ENCODE measurements at places on chromosomes 7 and 10.

DNA sequence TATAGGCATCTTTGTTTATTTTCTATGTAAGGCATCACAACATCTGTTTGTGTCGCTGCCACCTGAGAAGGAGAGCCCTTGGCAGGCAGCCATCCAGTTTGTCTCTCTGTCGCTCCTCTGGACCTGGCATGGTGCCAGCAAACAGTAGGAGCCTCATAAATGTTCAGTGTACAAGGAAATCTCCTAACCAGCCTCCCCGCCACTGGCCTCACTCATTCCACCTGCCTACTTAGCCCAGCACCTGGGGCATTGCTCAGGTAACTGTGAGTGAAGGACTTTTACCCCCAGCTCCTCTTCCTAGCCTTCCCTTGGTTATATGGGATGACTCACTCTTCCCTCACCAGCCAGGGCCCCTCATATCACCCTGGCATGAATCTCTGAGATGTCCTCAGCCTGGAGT, 61.7 kb upstream of the NPTX2 start:
- H3K27me3 ChIP-seq: no peaks in the 10 kb centered on the region
- H3K36me3 ChIP-seq: no peaks in the 10 kb centered on the region
- H3K4me3 ChIP-seq: no peak overlapping the region
- DNase-seq: no peak
- H3K4me1 ChIP-seq: no peaks in the 10 kb centered on the region
- H3K27ac ChIP-seq: no peak overlapping the region

- peaks cover 15% of the 10 kb centered on the region for H3K36me3 ChIP-seq
- H3K27me3 ChIP-seq: no peaks in the 10 kb centered on the region
- H3K27ac ChIP-seq: peak overlapping the region; percentile 94
- H3K4me3 ChIP-seq: peak overlapping the region; percentile 79
Measured at GRCh38 chr7:922334-923107, 32.0 kb downstream of the ADAP1 start.

GRCh38 chr10:70034232-70034631, 18.4 kb upstream of the MACROH2A2 start:
- H3K27ac ChIP-seq: no peak overlapping the region
- no peaks in the 10 kb centered on the region for H3K4me1 ChIP-seq
- DNase-seq: no peak
- no peak overlapping the region for H3K4me3 ChIP-seq
- H3K36me3 ChIP-seq: no peaks in the 10 kb centered on the region
- H3K27me3 ChIP-seq: peaks cover 5% of the 10 kb centered on the region

- no peaks in the 10 kb centered on the region for H3K4me1 ChIP-seq
- no peaks in the 10 kb centered on the region for H3K36me3 ChIP-seq
- no peaks in the 10 kb centered on the region for H3K27me3 ChIP-seq
- H3K27ac ChIP-seq: no peak overlapping the region
- no peak overlapping the region for H3K4me3 ChIP-seq
- no peak for DNase-seq
Measured at GRCh38 chr7:33459340-33459751, 330.0 kb downstream of the BBS9 start.

GRCh38 chr7:159040912-159041711, 103.6 kb downstream of the VIPR2 start:
- no peak overlapping the region for H3K27ac ChIP-seq
- H3K36me3 ChIP-seq: peaks cover 17% of the 10 kb centered on the region
- no peak overlapping the region for H3K4me3 ChIP-seq
- H3K4me1 ChIP-seq: peaks cover 12% of the 10 kb centered on the region
- no peak for DNase-seq

- H3K36me3 ChIP-seq: no peaks in the 10 kb centered on the region
- H3K27me3 ChIP-seq: peaks cover 2% of the 10 kb centered on the region
- H3K4me3 ChIP-seq: no peak overlapping the region
- H3K4me1 ChIP-seq: no peaks in the 10 kb centered on the region
Measured at GRCh38 chr10:130044067-130045061, 66.3 kb downstream of the C10orf143 start.

DNA sequence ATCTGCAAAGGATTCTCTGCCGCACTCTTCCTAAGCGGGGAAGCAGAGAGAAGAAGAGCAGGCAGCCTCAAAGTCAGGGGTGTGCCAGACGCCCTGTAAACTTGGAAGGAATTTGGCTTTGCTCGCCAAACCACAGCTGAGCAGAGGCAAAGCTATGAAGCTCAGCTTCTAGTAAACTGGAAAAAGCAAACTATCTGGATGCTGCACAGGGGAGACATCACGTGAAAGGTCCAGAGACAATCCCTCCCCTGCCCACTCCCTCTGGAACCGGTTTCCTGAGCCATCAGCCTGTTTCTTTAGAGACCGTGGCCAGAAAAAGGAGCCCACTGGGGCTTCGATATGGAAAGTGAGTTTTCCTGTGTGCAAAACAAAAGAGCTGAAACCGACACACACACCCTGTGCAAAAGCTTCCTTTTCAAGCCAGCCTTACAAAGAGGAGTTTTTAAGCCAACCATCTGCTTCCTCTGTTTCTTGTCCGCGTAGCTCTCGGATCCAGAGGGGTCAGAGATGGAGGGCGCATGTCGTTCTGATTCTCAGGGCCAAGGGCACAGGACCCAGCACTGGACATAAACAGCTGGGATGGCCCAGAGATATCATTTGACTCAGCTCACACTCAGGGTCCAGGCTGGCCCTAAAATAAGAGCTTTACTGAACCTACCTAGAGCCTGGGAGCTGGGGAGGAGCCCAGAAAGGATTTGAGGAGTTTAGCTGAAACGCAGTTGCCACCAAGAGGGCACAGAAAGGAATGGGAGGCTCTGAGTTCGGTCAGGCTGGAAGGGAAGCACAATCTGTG, 58.2 kb upstream of the DNAAF5 start:
- no peaks in the 10 kb centered on the region for H3K4me1 ChIP-seq
- DNase-seq: no peak
- peaks cover 8% of the 10 kb centered on the region for H3K36me3 ChIP-seq

- no peak for DNase-seq
- peaks cover 3% of the 10 kb centered on the region for H3K27me3 ChIP-seq
- no peaks in the 10 kb centered on the region for H3K36me3 ChIP-seq
- H3K4me1 ChIP-seq: no peaks in the 10 kb centered on the region
- H3K27ac ChIP-seq: no peak overlapping the region
- H3K4me3 ChIP-seq: no peak overlapping the region
Measured at GRCh38 chr10:80588546-80588945, 50.8 kb downstream of the SH2D4B start.

DNA sequence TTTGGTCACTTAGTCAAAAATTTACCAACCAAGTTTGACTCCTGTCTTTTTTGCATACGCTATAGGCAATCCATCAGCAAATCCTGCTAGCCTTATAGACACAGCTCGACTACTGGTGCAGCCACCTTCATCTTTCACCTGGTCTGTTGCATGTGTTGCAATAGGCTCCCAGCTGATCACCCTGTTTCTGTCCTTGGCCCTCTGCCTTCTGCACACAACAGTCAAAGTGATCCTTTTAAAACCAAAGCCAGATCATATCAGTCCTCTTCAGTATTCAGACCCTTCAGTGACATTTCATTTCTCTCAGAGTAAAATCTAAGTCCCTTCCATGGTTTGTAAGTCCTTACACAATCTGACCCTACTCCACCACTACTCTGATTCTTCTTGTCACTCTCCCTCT, 10.9 kb upstream of the CDK6 start:
- H3K27ac ChIP-seq: no peak overlapping the region
- peaks cover 8% of the 10 kb centered on the region for H3K36me3 ChIP-seq
- no peaks in the 10 kb centered on the region for H3K27me3 ChIP-seq
- no peak for DNase-seq

DNA sequence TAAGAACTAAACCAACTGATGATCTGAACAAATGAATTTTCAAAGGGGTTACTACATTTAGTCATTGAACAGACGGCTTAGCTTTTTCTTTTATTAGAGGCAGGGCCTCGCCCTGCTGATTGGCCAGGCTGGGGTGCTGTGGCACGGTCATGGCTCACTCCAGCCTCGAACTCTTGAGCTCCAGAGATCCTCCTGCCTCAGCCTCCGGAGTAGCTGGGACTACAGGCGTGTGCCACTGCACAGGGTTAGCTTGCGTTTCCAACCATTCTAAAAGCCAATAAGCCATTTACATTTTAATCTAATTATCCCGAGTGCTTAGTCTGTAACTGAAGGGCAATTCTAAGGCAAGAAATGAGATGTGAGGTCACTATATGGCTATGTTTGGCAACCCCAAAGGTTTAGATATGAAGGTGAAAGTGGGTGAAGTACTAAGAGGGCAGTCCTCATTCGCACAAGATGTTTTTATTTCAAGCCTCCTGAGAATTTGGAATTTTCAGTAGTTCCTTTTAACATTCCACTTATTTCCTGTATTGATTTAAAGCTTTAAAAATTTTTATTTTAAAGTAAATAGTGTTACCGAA, 1.6 kb upstream of the CDK13 start:
- peak overlapping the region; percentile 99 for H3K27ac ChIP-seq
- H3K4me3 ChIP-seq: peak overlapping the region; percentile 88
- H3K27me3 ChIP-seq: no peaks in the 10 kb centered on the region
- DNase-seq: no peak
- peaks cover 15% of the 10 kb centered on the region for H3K36me3 ChIP-seq
- peaks cover 25% of the 10 kb centered on the region for H3K4me1 ChIP-seq

DNA sequence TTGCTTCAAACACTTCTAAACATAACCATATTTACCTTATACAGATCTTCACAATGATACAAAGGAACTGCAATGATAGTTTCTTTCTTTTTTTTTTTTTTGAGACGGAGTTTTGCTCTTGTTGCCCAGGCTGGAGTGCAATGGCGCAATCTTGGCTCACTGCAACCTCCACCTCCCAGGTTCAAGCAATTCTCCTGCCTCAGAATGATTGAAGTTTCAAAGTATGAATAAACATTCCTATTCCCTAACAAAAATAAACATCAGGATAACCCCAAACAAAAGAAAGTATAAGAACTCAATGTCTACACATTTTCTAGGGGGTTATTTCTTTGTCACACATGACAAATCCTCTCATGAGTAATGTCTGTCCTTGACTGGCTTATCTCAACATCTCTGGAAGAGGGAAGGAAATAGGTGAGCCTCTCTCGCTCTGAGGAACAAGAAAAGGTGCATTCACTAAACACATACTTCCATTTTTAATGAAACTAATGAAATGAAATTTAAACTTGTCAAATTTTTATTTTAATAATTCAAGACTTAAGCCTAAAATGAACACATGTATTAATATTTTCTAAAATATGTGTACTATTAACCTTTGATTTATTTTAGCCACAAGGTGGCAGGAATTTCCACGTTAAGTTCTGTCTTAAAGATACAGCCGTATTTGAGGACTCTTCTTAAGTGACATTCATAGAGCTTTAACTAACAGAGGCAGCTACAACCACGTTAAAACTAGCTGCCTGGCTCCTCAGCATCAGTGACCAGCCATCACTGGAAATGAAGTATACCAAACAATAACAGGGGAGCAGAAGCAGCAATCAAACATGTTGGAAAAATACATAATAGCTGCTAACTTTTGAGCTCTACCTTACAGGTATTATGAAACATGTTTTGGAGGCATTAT, 58.3 kb downstream of the MALSU1 start:
- peaks cover 62% of the 10 kb centered on the region for H3K4me1 ChIP-seq
- no peak for DNase-seq
- peaks cover 33% of the 10 kb centered on the region for H3K36me3 ChIP-seq
- H3K4me3 ChIP-seq: peak overlapping the region; percentile 22
- H3K27ac ChIP-seq: peak overlapping the region; percentile 83

GRCh38 chr7:132030086-132030568, 473.7 kb upstream of the PODXL start:
- no peak overlapping the region for H3K4me3 ChIP-seq
- no peak for DNase-seq
- no peak overlapping the region for H3K27ac ChIP-seq
- no peaks in the 10 kb centered on the region for H3K4me1 ChIP-seq
- no peaks in the 10 kb centered on the region for H3K27me3 ChIP-seq

DNA sequence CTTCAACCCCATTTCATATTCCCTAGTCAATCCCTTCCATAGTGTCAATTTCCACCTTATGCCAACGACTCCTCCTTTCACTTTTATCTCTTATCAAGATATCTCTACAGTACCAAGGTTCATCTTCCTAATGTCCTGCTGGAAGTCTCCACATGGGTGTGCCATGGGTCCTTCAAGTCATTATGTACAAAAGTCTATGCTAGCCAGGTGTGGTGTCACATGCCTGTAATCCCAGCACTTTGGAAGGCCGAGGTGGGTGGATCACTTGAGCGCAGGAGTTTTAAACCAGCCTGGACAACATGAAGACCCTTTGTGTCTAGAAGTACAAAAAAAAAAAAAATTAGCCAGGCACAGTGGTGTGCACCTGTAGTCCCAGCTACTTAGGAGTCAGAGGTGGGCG, 47.6 kb downstream of the PRTFDC1 start:
- peaks cover 18% of the 10 kb centered on the region for H3K4me1 ChIP-seq
- no peak for DNase-seq

DNA sequence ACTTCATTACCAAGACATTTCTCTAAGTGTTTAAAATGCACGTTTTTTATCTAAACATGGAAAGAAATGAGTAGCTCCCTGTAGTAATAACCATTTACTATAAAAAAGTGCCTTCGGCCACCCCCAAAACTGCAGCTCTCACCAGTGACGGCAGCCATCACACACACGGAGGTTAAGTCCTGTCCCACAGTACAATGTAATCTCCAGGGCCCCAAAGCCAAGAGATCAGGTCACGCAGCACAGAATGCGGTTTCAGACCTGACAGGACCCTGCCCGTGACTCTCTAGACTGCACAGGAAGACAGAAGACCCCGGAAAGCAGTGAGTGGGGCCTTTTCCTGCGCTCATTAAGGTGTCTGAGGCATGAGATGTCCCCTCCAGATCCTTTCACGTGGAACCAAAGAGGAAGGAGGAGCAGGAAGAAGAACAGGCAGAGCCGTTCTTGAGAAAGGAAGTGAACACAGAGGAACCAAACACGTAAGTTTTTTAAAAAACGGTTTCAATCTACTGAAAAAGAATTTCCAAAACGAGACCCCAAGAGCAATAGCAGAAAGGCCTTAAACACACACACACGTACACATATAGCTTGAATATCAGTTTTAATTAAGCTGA, 125.7 kb downstream of the ZMYND11 start:
- no peaks in the 10 kb centered on the region for H3K27me3 ChIP-seq
- H3K27ac ChIP-seq: no peak overlapping the region
- H3K4me3 ChIP-seq: no peak overlapping the region
- H3K4me1 ChIP-seq: peaks cover 5% of the 10 kb centered on the region
- no peak for DNase-seq

DNA sequence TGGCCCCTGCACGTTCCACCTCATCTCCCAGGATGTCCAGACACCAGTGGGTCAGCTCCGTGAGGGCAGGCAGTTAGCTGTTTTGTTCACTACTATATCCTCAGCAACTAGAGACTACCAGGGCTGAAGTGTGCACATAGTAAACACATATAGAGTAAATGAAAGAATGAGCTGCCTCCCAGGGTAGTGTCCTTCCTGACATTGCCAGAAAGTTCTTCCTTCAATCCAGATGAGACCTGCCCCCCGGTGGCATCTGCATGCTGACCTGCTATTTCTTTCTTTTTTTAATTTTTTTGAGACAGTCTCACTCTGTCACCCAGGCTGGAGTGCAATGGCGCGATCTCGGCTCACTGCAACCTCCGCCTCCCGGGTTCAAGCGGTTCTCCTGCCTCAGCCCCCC, 14.0 kb upstream of the ARPC1A start:
- DNase-seq: no peak
- no peak overlapping the region for H3K27ac ChIP-seq
- H3K27me3 ChIP-seq: peaks cover 1% of the 10 kb centered on the region
- H3K4me1 ChIP-seq: peaks cover 15% of the 10 kb centered on the region

GRCh38 chr10:100327007-100327717, 2.9 kb downstream of the PKD2L1 start:
- peaks cover 16% of the 10 kb centered on the region for H3K4me1 ChIP-seq
- peak overlapping the region; percentile 84 for H3K27ac ChIP-seq
- peaks cover 17% of the 10 kb centered on the region for H3K27me3 ChIP-seq
- DNase-seq: peak; percentile 42
- peak overlapping the region; percentile 13 for H3K4me3 ChIP-seq

Measured in activated T-helper 2 cell treated with anti-CD3 and anti-CD28 coated beads, Interferon-gamma antibody, Interleukin-2, Interleukin-4, amounts not matched to agents 10 μg/mL and 5 μg/mL and 100 μg/mL, durations not matched to agents 14 hours and 24 hours and 36 hours (primary cell).